ENCODE measurements at places on chromosomes 16 and 17.

- DNase-seq, result no peak
These were observed 7.3 kb upstream of the NR1D1 start for GRCh38 chr17:40107522-40108174.

- no peak for DNase-seq
These were observed 11.4 kb downstream of the SLC13A5 start for GRCh38 chr17:6701719-6702118.

GRCh38 chr17:19329136-19329535 is 33.4 kb downstream of the B9D1 start:
- DNase-seq, result no peak

- no peak for DNase-seq
These were observed 58.2 kb downstream of the PRKCB start for GRCh38 chr16:23893986-23894385.

- DNase-seq, result no peak
These were observed 71.3 kb downstream of the MYH11 start for GRCh38 chr16:15785386-15786059.

GRCh38 chr16:57031156-57031555 is 41.8 kb downstream of the NLRC5 start:
- no peak for DNase-seq

DNA sequence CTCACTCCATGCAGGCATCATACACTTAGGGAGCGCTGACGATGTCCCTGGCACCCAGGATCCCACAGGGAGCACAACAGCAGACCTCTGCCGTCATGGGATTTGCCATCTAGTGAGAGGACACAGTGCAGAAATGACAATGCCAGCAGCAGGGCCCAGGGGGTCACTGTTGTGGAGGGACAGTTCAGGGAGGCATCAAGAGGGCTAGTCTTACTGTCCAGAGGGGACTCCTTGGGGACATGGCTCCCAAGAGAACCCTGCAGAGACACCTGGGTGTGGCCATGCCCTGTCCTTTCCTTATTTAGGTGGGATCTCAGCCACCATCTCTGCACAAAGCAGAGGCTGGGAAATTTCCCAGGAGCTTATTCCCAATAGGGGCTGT is 73.7 kb downstream of the CRISPLD2 start:
- DNase-seq, result no peak

- no peak for DNase-seq
These were observed 19.8 kb upstream of the ADCY7 start for GRCh38 chr16:50246299-50247122.

- DNase-seq, result no peak
These were observed 92.2 kb downstream of the TUBD1 start for GRCh38 chr17:59800530-59800942.

GRCh38 chr17:38721802-38722201 is 8.3 kb upstream of the CISD3 start:
- DNase-seq, result no peak

DNA sequence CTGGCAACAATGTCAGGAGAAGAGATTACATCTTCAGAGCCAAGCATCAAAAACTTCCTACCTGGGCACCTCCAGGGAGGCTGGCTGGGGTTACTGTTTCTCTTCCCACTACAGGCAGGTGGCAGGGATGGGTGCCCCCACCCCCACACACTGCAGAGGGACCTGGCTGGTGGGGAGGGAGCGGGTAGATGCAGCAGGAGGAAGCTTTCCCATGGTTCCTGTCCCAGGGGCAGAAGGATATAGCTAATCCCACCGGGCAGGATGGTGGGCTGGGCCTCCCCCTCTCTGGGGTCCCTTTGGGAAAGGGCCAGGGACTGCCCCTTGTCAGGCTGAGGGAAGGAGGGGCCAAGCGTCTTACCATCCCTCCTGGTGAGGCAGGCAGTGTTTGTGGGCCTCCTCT is 16.7 kb upstream of the MTMR4 start:
- DNase-seq, result no peak

DNA sequence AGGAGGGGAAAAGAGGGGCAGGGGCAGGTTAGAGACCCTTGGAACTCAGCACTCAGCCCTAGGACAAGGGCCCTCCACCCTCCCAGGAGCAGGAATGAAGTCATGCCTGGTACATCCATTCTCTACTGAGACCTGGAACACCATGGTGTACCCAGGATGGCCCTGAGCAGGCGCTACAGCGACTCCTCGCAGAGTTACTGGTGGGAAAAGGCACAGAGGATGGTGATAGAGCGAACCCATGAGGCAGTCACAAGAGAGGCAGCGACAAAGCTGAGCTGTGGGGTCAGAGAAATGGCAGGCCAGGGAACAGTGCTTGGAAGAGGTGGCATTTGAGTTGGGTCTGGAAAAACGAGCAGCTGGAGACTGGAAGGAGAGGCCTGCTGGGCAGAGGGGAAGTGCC is 37.5 kb downstream of the SRCIN1 start:
- DNase-seq, result no peak

GRCh38 chr16:31703526-31704128 is 170.0 kb upstream of the ZNF267 start:
- no peak for DNase-seq

- DNase-seq, result no peak
These were observed 25.4 kb upstream of the HELZ start for GRCh38 chr17:67270416-67270815.

DNA sequence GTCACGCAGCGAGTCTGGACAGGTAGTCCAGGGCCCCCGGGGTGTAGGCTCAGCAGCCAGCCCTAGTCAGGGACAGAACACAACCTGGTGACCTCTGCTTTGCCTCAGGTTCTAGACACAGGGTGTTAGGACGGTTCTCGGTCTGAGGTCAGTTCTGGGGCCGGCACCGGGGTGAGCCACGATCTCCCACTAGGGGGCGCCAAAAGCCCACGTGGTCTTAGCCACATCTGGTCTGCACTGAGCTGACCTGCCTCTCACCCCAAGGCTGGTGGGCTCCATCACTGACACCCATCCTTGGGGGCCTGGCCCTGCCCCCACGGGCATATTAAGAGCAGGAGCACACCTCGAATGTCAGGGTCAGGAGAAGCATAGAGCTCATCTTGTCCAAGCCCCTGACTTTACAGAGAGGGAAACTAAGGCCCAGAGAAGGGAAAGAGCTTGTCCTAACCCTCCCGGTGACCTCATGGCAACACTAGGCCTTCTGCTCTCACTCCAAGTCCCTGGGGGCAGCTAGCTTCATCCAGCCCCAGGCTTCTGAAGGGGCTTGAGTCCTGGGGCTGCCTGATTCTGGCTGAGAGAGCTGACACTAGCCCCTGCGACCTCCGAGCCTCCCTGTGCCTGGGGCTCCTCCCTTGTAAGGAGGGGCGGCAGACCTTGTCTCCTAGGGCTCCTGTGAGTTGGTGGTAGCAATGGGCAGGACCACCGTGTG is 9.0 kb downstream of the SLC5A10 start:
- peak; percentile 28 for DNase-seq

- no peak for DNase-seq
These were observed 594 bp upstream of the DNAJC7 start for GRCh38 chr17:42017866-42018200.

- DNase-seq, result peak; percentile 3
These were observed 3.9 kb upstream of the KRT28 start for GRCh38 chr17:40803617-40804082.

GRCh38 chr17:76872221-76872873 is 4.1 kb downstream of the MGAT5B start:
- no peak for DNase-seq

DNA sequence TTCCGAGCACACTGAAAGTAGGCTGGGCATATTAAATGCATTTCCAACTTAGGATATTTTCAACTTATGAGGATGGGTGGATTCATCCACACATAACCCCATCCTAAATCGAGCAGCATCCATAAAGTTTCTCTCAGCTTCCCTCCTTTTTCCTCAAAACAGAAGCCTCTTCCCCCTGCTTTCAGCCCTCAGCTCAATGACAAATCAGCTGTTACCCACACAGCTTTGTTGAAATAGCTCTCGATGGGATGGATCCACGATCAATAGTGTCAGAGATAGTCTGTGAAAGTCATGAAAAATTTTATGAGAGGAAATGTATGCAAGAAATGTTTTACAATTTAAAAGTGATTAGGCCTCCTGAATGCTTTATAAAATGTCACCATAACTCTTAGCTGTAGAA is 2.5 kb downstream of the DHX33 start:
- DNase-seq, result no peak

- DNase-seq, result no peak
These were observed 15.3 kb upstream of the GAA start for GRCh38 chr17:80086081-80086480.

DNA sequence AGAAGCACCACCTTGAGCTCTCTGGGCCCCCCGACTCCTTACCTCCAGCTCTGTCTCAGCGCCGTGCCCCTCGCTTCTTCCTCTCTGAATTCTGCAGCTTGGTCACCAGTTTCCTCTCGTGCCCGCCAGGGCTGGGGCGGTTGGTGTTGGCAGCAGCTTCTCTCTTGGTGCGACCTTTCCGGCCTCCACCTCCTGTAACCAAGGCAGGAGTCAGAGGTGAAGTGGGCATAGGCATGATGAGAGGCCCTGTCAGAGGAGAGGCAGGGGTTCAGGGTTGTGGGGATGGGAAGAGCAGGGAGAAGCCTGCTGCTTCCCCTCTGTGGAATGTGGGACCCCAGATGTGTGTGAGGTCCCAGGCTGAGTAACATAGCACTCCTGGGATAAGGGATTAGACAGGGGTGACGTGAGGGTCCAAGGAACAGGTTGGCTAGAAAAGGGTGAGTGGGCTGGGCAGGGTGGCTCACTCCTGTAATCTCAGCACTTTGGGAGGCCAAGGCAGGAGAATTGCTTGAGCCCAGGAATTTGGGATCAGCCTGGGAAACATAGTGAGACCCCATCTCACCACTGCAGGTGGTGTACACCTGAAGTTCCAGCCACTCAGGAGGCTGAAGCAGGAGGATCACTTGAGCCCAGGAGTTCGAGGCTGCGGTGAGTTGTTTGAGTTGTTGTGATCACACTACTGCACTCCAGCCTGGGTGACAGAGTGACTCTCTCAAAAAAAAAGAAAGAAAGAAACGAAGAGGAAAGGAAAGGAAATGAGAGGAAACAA is 626 bp downstream of the NUPR1 start:
- no peak for DNase-seq

DNA sequence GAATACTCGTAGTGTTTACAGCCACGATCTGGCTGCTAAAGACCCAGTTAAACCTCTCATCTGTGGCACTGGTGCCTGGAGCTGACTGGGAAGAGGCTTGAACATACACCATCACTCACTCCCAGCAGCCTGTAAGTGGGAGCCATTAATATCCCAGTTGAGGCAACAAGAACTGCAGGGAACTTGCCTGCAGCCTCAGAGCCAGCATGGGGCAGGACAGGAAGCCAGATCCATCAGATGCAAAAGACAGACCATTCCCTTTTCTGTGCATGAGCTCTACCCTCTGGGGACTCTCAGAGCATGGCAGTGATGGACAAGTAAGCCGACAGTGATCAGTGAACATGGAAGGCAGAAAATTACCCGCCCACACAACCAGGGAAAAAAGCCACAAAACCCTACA is 91.8 kb downstream of the TMEM132E start:
- no peak for DNase-seq

DNA sequence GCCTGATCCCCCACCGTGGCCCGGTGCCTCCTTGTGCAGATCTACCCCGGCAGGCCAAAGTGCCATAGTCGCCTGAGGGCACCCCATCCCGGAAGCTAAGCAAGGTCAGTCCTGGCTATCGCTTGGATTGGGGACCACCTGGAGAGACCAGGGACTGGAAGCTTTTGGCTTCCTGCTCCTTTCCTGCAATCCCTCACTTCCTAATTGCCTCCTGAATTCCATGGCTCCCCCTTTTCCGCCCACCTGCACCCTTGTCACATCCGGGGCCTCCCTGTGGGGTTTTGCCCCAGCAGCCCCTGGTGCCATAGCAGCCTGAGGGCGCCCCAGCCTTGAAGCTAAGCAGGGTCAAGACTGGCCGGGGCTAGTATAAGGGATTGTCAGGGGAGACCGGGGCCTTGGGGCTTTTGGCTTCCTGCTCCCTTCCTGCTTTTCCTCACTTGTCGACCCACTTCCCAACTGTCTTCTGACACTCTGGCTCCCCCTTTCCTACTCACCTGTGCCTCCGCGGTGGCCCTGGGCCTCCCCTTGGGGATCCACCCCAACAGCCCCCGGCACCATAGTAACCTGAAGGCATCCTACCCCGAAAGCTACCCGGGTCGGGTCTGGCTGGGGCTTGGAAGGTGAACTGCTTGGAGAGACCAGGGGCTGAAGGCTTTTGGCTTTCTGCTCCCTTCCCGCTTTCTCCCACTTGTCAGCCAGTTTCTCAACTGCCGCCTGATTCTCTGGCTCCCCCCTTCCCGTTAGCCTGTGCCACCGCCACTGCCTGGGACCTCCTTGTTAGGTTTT is 2293.6 kb downstream of the TP53TG3F start:
- DNase-seq, result no peak

DNA sequence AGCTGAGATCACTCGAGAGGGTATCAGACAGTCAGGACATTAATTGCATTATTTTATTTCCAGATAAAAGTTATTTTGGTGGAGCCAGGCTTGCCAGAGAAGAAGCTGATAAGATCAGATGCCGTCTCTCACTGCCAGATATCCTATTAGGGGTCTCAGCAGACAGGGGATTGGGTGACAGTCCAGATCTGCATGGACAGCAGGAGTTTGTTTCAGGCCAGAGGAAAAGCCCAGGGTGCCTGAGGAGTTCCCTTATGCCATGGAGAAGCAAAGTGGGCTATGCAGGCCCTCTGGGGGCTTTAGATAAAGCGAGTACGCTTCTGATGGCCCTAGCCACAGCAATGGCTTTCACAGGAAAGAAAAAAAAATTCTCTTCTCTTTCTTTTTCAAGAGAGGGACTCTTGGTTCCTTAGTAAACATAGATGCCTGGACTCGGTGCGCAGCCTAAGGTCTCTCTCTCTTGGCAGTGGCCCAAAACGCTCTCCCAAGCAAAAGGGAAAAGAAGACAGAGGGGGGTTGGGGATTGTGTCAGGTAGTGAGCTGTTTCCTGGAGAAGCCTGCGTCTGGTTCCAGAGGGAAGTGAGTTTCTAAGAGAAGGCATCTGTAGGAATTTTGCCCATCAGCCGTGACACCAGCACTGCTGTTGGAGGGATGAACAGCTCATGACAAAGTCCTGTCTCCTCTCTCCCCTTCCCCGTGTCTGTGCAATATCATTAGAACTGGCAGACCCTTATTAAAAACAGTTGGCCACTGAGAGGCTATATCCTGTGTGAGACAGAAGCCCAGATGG is 166.3 kb upstream of the FOXF1 start:
- DNase-seq, result no peak

- peak; percentile 16 for DNase-seq
These were observed 1.2 kb downstream of the CNTNAP1 start for GRCh38 chr17:42683407-42684034.

DNA sequence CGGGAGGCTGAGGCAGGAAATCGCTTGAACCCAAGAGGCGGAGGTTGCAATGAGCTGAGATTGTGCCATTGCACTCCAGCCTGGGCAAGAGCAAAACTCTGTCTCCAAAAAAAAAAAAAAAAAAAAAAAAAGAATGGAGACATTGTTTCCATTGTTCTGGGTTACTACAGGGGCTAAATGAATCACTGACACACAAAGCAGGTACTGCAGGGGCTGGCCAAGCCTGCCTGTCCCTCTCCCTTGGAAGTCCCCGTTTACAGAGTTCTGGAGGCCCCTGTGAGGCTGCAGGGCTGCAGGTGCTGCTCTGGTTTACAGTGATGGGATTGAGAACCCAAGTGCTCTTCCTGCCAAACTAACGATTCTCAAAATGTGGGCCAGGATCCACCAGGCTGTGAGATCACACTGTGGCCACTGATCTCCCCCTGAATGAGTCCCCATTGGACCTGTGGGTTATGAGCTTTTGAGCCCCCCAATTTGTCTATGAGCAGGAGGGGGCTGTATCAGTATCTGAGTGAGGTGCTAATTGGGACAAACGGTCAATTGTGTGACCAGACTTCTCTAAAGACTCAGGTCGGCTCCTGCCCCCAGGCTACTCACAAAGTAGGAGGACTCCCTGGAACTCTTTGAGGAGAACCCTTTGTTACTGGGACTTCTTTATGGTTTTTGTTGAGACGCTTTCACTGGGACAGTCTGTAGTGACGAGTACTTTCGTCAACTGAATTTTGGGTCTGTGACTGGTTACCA is 39.0 kb downstream of the DNAH17 start:
- DNase-seq, result no peak
